ENCODE measurements at places on chromosomes 4 and X.

DNA sequence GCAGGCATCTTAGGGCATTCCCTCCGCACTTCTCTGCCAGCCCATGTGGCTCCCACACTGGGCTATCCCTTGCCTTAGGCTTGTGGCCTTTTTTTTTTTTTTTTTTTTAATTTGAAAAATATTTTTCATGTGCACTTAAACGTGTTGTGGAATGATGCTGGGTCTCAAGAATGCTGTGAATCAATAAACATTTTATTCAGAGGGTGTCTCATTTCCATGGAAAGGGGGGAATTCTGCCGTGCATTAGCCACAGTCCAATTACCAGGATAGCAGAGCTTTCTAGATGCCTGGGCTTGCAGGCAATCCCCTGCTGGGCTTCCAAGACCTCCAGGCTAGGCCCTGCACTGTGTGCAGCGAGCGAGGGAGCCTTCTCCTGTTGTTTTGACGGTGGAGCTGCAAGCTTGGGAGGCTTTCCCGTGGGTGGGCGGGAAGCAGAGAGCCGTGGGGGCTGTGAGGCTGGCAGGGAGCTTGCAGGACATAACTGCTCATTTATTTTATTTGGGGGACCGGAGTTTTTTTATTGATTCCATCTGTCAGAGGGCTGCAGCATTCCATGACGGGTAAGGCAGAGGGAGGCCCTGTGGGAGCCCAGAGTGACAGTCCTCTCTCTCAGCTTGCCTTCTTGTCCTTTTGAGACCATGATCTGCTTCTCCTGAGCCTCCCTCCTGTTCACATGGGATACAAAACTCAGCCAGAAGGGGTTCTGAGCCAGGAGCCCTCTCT is 2.6 kb upstream of the CPZ start:
- DNase-seq = no peak

DNA sequence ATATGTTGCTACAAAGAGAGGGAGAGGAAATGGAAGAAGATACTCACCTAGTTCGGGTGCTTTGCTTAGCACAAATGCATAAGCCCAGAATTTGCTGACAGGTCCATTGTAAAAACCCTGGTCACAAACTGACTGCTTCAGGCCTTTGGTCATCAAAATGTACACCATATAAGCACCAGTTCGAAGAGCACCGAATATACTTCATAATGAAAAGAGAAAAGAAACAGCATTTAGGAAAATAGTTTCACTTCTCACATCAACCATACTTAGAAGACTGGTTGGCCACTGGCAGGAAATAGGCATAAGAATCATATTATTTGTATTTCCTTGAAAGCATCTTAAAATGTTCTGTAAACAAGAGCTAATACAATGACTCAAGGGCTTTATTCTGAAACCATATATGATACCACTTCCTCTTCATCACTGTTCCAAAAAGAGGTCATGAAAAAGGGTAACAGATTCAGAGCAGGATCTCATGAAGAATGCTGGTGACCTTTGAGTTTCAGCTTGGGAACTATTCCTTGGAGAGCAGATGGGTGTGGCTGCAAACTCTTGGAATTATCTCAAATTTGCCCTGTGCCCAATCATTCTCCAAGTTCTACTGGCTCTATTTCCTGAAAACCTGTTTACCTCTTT is 138.7 kb downstream of the ELOVL6 start:
- no peak for DNase-seq

GRCh38 chr4:152997771-152998487 is 61.8 kb downstream of the FHDC1 start:
- no peak for DNase-seq

DNA sequence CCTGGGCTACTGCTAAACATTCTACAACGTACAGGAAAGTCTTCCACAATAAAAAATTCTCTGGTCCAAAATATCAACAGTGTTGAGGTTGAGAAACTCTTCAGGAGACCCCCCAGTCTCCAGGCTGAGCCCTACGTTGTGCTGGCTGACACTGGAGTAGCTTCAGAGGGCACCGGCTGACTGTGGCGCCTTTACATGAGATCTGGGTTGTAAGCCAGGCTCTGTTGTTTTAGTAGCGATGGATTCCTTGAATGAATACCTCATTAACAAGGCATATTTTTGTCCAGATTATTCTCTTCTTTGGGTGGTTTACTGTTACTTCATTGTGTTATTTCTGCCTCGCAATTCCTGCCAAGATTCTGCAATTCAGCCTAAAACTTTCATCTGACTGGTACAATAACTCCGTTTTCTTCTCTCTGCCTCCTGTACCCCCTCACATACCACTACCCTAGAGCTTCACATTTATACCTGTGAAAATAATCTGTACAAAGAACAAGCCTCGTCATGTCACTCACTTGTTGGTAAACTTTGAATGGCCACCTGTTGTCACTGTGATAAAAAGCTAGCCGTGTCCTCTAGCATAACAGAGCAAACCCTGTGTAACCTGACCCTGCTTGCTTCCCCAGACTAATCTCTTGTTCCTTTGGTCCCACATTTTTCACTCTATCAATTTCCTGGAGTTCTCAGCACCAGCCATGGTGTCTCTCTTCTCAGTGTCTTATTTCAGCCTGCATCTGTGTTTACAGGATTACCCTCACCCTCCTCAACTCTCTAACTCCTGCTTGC is 1476.1 kb upstream of the TENM3 start:
- no peak for DNase-seq

GRCh38 chrX:131558562-131558961 is 14.7 kb downstream of the OR13H1 start:
- no peak for DNase-seq

DNA sequence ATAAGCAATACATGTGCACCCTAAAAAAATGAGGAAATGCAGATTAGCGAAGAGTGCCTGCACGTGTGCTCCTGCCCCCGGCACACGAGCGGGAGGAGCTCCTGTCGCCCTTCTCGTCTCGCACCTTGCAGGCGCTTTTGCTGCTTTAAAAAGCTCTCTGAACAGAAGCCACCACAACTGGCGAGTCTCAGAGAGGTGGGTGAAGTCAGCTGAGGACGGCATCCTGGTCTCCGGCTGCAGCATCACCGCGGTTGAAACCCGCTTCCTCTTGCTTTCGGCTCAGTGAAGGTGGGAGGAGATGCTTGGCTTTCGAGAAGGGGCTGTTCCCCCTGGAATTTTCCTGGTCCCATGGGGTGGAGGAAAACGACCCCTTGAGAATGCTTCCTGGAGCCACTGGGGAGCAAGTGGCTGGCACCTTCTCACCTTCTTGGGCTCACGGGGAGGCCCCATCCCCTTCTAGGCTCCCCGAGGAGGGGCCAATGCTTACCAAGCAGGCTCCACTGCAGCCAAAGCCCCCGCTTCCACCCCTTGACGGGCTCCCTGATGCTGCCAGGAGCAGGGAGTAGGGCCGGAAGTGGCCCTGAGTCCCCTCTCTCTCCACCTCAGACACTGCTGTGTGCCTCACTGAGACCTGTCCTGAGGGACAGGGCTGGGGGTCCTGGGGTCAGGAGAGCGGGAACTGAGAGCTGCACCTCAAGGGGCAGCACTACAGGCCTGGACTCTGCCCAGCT is 29.2 kb upstream of the MXD4 start:
- DNase-seq = no peak

- no peak for DNase-seq
Observed at GRCh38 chr4:182147391-182147790, 95.8 kb upstream of the TENM3 start.

GRCh38 chrX:49191574-49192011 is 5.4 kb upstream of the PRICKLE3 start:
- peak; percentile 26 for DNase-seq

- DNase-seq = no peak
Observed at GRCh38 chr4:24913119-24913485, 260 bp upstream of the CCDC149 start.

DNA sequence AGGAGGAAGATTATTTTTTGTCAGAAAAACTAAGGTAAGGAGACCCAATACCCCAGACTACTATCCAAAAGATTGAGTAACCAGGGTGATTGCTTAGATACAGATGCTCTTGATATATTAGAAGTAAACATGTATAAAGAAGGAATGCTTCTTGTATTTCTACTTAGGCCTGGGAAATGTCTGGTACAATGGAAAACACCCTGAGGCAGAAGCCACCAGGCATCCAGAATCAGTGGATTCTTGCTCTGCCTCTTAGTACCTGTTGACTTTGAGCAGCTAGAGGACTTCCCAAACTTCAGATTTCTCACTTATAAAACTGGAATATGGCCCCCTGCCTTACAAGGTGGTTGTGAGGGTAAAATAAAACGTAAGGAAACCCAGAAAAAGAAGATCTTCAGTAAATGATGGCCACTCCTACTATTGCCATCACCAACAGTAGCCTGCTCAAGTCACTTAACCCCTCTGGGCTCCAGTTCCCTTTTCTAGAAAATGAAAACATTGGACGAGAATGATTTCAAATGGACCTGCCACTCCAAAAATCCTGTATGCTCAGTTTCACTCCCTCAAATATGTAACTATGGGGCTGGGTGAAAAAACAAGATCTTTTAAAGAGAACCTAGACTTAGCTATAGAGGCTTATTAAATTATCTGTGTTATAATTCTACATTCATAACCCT is 56.6 kb downstream of the AMELX start:
- DNase-seq = no peak

DNA sequence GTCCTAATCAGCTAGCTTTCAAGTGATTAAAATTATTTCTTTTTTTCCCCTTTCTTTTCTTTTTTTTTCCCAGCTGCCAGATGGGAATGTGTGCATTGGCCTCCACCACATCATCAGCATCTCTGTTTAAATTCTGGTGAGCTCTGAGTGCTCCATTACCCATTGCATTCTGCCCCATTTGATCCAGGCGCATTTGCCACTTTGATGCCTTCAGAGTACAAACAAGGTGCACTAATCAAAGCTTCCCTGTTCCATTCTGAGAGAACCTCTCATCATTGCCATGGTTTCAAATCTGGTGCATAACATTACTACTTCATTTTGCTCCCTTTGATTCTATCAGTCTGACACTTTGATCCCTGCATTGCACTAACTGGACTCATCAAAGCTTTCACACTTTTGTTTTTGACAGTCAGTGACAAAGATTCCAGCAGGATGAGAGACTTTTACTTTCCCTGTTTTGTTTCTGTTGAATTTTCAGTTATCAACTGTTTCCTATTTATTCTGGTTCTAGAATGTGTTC is 238.8 kb upstream of the PCDH10 start:
- DNase-seq = no peak

DNA sequence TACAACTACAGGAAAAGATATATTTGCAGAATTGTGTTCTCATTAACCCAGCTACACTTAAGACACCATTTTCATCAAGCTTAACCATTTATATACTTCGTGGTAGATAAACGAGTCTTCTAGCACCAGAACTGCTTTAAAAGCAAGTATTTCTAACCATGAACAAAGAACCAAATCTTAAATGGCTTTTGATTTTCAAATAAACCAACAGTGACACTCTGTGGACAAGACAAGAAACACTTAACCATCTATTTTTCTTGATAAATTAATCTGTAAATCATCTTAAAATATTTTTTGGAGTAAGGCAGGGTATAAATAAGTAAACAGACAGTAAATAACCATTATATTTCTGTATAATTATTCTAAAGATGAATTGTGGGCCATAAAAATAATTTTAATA is 10.2 kb downstream of the BEND2 start:
- DNase-seq = no peak

- no peak for DNase-seq
Observed at GRCh38 chrX:13167481-13168231, 123.2 kb upstream of the FAM9C start.

DNA sequence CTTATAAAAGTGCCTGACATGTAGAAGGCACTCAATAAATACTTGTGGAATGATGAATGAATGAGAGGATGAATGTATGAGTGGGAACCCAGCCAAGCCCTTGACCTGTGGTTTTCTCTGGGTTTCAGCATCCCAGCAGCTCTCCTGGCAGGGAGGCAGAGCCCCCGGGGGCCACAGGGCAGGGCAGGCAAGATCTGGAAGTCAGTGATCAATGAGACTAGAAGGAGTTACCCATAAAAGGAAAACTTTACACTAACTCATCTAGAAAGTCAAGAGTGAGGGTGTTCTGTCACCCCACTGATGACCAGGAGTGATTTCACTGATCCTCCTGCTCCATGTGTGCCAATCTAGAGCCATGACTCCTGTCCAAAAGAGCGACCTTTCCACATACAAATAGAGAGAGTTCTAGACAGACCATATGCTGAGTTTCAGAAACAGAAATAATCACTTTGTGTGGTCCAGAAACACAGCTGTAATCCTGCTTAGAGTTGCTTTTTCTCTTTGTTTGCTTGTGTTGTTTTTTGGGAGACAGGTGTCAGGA is 37.4 kb downstream of the MGARP start:
- DNase-seq = no peak

- DNase-seq = no peak
Observed at GRCh38 chr4:124868495-124868894, 156.0 kb upstream of the ANKRD50 start.

GRCh38 chr4:82469791-82470345 is 39.5 kb downstream of the ENOPH1 start:
- no peak for DNase-seq

DNA sequence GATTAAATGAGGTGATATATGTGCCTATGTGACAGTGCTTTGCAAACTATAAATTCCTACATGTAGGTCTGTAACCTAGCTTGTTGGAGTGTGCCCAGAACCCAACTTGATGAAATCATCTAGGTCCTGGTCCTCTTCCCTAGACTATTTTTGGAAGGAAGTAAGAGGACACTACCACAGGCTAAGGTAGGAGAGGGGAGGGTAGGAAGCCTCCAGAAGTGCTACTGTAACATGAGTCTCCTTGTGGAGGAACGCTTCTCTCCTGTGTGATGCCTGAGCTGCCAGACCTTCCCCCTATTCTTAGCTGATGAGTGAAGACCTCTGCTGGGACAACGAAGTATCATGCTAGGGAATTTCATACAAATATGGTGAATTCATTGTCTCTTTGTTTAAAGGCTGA is 41.8 kb upstream of the IL21 start:
- no peak for DNase-seq

- DNase-seq = no peak
Observed at GRCh38 chr4:37441231-37442061, 196.9 kb downstream of the NWD2 start.

GRCh38 chrX:111886678-111887077 is 10.7 kb downstream of the TRPC5OS start:
- no peak for DNase-seq

- no peak for DNase-seq
Observed at GRCh38 chr4:141195095-141195707, 25.5 kb upstream of the ZNF330 start.

DNA sequence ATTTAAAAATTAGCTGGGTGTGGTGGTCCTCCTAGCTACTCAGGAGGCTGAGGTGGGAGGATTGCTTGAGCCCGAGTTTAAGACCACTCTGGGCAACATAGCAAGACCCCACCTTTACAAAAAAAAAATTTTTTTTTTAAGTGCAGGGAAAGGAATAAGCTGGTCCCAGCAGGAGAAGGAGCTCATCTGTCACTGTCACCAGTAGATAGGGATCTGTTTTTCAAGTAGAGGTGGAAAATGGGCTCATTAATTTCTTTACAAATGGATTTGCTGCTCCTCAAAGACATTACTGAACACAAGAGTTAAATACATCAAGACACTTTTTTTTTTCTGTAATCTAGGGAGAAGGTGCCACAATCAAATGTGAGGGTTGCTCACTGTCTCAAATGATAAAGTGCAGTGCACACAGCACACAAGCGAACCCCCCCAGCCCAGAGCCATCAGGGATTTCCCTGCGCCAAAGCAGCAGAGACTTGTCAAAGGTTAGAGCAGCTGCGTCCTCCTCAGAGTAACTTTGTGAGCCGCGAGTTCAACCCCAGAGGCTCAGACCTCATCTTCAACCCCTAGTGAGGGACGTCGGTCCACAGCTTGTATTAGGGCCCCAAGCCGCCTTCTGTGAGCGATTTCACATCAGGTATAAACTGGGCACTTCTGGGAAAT is 14.3 kb upstream of the MTNR1A start:
- no peak for DNase-seq

- DNase-seq = no peak
Observed at GRCh38 chr4:155972098-155972497, 18.4 kb upstream of the CTSO start.

- no peak for DNase-seq
Observed at GRCh38 chr4:16908377-16909021, 10.1 kb upstream of the LDB2 start.
